NCI-H748 treated with DMSO at 0.1 percent for 48 hours (cell line): ENCODE measurements at places on chromosomes 3 and 15.
A peak's percentile ranks its signal among the peaks of the same experiment; 100 is the strongest.

DNA sequence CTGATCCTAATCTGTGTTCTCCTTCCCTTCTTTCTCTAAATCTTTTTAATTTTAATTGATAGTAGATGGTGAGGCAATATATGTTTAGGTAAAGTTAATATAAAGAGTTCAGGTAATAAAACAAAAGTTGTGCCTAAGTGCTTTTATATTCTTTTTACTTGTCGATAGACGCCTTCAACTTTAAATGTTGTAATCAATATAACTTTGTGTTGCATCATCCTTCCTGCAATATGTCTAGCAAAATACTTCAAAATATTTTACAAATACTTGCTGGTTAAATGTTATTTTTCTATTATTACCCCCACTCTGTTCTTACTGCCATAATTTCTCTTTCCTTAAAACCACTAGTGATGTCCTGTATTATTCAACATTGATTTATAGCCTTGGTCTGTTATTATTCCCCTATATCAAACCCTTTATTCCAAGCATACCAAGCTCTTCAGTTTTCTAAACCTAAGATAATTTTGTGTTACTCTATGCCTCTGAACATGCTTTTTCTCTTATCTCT, 92.4 kb downstream of the NAALADL2 start:
- no peak for DNase-seq

DNA sequence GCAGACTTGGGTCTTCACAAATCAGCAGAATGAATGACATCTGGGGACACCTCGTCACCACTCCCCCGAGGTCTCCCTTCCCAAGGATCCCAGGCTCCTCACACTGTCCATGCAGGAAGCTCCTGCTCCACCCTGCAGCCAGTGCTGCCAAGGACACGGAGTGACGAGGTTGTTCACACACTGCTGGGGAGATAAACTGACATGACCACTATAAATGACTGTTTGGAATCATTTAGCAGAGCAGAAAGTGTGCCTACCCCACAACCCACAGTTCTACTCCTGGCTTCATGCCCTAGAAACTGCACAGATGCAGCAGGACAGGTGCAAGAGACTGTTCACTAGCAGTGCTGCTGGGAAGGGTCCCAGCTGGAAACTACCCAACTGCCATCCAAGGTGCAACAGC, 19.7 kb upstream of the PRSS50 start:
- DNase-seq: no peak

DNA sequence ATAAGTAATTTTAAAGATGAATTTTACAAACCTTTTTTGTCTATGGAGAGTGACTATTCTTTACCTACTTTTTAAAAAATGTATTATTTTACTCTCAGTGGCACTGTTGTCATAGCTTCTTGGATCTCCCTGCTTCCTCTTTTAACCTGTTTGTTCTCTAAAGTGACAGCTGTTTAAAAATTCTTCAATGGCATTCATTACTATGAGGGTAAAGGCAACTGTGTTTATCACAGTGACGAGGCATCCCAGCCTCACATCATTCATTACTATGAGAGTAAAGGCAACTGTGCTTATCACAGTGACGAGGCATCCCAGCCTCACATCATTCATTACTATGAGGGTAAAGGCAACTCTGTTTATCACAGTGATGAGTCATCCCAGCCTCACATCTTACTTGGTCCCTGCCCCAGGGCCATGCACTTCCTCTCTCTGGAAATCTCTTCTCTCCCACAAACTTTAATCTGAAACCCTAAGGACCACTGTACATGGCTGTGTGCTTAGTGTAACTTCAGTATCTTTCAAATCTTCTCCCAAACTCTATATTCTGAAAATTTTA, 101.7 kb upstream of the ZNF717 start:
- no peak for DNase-seq

GRCh38 chr3:142726017-142726416, 2.2 kb downstream of the TRPC1 start:
- DNase-seq: no peak

DNA sequence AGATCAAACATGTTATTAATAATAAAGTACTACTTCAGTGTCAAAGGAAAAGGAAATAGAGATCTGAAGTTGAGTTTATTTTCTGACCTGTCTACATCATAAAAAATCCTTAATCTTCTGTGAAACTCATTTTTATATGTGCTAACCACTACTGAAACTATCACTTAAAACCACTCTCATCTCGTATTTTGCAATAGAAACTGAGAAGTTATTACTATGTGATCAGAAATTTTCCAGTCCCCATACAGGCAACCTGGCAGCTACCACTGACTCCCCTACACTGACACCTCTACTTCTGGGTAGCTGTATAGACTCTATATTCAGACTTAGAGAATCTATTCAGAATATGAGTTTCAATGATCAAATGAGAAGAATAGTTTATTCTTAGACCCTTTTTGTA, 8.3 kb downstream of the HDGFL3 start:
- no peak for DNase-seq

DNA sequence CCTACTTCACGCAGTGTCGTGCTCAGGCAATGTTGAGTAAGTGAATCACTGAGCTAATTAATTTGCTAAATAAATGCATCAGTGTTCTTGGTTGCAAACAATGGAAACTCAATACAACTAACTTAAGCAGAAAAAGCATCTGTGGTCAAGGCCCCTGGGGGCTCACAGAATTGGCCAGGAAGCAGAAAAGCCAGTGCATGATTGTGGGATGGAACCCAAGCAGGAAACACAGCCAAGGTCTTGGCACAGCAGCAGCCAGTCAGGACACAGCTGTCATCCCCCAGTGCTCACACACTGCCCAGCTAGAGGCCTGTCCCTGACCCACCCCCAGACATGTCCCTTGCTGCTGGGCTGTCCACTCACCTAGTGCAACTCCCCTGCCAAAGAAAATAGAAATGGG, 85.9 kb downstream of the AQP9 start:
- DNase-seq: no peak

DNA sequence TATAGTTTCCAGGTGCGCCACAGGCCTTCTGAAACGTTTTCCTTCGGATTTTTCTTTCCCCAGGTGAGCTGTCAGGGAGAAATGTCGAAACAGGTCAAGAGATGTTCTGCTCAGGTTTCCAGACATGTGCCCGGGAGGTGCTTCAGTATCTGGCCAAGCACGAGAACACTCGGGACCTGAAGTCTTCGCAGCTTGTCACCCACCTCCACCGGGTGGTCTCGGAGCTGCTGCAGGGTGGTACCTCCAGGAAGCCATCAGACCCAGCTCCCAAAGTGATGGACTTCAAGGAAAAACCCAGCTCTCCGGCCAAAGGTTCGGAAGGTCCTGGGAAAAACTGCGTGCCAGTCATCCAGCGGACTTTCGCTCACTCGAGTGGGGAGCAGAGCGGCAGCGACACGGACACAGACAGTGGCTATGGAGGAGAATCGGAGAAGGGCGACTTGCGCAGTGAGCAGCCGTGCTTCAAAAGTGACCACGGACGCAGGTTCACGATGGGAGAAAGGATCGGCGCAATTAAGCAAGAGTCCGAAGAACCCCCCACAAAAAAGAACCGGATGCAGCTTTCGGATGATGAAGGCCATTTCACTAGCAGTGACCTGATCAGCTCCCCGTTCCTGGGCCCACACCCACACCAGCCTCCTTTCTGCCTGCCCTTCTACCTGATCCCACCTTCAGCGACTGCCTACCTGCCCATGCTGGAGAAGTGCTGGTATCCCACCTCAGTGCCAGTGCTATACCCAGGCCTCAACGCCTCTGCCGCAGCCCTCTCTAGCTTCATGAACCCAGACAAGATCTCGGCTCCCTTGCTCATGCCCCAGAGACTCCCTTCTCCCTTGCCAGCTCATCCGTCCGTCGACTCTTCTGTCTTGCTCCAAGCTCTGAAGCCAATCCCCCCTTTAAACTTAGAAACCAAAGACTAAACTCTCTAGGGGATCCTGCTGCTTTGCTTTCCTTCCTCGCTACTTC, 3.8 kb downstream of the BHLHE40 start:
- DNase-seq: no peak

DNA sequence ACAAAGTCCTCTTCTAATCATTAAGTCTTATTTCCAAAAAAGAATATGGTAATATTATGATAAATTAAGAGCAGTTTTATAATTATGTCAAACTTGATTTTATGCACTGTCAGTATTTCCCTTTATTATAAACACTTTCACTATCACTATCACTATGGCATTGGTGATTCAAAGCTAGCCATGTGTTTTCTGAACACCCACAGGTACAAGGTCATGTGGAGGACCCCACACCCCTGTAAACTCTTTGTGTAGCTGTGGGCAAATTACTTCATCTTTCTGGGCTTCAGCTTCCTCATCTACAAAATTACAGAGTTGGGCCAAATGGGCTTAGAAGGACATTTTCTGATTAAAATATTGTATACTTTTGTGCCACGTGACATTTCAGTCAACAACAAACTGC, 41.7 kb downstream of the FBXL22 start:
- DNase-seq: no peak

GRCh38 chr3:64792445-64792844, 104.6 kb upstream of the ADAMTS9 start:
- no peak for DNase-seq

GRCh38 chr3:163490119-163490518, 1588.2 kb downstream of the SI start:
- no peak for DNase-seq

DNA sequence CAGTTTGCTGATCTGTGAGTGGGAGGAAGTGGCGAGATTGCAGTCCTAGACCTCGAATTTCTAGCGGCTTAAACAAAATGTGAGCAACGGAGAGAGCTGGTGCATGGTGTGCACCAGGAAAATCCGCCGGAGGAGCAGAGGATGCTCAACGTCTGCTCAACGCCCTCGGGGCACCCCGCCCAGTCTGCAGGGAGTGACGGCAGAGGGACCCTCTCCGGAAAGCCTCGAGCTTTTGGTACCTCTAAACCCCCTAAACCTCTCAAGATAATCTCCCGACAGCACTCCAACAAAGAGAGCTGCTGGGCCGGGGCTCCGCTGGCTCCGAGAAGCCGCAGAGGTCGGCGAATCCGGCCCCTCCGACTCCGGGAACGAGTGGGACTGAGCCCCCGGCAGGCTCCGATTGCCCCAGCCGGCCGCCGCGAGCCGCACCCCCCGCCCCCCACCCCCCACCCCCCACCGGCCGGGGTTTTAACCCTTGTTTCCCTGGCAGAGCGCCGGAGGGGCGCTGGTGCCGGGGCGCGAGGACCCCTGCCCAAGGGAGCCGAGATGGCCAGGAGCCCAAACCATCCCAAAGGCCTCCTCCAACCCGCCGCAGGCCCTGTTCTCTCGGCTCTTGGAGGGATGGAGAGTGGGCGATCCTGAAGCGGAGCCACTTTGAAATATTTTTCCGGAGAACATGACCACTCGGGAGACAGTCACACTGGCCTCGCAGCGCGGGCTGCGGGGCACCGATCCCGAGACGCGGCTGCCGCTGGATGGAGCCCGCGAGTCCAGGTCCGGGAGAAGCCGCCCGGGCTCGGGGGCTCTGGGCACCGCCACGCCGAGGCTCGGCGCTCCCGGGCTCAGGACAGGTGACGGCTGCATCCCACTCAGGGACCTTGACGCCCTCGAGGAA, 1.5 kb downstream of the MEGF11 start:
- peak; percentile 23 for DNase-seq
